SHP77 treated with DMSO at 0.1 percent for 48 hours (cell line): ENCODE measurements at places on chromosomes 1 and 21.

DNA sequence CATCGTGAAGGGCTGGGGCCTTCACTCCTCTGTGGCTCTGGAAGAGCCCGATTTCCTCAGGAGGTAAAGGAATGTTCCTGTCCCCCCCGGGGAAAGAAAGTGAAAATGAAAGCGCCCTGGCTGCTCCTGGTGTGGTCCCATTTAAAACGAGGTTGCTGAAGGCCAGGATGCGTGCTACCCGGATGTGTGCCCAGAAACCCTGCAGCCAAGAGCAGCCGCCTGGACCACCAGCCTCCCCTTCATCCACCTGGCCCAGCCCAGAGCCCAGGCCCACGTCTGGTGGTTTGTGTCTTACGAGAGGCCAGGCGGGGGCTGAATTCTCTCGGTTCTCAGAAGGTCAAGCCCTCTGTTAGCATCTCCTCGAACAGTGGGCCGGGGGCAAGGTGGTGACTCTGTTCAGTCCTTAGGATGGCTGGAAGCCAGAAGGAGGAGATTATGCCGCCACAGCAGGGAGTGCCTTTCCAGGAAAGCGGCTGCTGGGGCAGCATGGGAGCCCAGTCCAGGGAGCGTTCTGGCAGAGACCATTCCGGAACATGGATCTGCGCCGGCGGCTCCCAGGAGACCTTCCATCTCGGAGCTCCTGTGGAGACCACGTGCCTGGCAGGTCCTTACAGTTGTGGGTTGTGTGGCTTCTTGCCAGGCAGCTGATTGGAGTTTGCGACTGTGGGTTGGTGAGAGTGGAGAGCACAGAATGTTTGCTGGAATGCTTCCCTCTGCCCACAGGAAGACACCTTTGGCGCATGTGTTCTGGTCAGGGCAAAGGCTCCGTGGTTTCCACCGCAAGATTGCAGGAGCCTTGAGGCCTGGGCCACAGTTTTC is 1.4 kb downstream of the GUK1 start:
- DNase-seq = no peak

GRCh38 chr1:212186427-212187207 is 98.6 kb upstream of the PPP2R5A start:
- DNase-seq = no peak

DNA sequence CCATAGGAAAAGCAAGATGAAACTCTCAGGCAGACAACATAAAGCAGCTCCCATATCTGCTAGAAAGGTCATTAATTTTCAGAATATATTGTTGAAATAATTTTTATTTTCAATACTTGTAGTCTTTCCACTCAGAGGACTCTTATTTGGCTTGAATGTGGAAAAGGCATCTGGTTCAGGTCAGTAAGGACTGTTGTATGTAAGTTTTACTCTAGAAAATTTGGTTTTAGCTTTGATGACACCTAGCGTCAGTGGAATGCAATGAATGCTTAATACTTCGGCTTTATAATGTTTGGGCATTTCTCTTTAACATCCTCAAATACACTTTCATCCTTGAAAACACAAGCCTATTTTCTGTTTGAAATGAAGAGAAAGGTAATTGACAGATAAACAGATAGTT is 63.3 kb downstream of the LRRC40 start:
- DNase-seq = no peak

DNA sequence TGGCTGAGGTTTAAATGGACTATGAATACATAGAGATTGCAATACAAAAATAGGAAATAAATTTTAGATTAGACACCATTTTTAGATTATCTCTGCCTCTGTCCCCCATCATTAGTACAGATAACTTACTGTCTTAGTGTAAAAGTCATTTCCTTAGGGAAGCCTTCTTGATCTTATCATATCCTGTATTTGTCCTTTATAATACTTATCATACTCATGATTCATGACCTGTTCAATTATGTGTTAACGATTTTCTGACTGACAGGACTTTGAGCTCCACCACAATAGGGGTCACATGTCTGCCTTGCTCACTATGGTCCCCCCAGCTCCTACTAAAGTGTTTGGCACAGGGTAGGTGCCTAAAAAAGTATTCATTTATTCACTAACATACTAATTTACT is 14.6 kb downstream of the TEX38 start:
- DNase-seq = no peak

GRCh38 chr1:178146436-178146835 is 52.5 kb downstream of the RASAL2 start:
- no peak for DNase-seq

- no peak for DNase-seq
Measured at GRCh38 chr1:111483876-111484275, 10.1 kb downstream of the C1orf162 start.

- no peak for DNase-seq
Measured at GRCh38 chr21:26846036-26846931, 1.1 kb upstream of the ADAMTS1 start.
